Thoracic aorta (tissue), 2 donors: ENCODE measurements at places on chromosomes 4 and X.

DNA sequence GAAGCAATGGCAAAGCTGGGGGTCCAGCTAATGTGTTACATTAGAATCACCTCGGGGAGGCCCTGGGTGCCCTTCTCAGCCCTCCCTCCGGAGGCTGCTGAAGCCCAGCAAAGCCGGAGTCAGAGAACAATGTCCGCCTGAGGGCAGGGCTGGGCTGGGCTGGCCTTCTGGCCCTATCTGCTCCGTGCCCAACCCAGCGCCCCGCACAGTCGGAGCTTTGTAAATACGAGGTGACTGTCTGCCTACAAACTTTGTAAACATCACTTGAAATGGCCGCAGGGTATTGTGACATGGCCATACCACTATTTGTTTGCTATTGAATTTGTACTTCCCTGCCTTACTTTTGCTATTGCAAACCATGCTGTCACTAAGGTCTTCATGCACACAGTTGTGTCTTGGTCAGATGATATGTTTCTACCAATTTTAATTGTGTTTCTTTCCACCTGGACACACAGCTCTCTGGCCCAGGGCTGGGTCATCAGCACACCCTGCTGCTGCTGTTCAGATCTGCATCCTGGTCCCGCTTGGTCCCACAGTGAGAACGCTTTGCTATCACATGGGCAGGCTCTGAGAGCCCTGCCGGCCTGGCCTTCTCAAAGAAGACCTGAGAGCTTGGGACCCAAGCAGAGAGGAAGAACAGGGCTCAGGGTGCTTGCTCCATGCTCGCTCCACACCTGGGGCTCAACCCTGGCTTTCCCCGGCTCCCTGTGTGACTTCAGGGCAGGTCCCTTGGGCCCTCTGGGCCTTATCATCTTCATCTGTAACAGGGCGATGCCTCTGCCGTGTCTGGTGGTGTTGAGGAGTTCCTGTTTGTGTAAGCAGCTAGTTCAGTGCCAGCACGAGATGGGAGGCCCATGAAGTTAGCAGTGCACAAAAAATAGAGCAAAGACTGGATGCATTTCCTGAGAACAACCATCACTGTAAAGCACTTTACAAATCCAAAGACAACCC is 2.3 kb downstream of the S100P start:
- no peak for DNase-seq

GRCh38 chr4:62940229-62940628 is 1469.0 kb downstream of the TECRL start:
- DNase-seq = no peak

- DNase-seq = no peak
Observed at GRCh38 chr4:39255266-39255665, 72.9 kb downstream of the WDR19 start.

GRCh38 chrX:150574559-150575418 is 6.4 kb downstream of the MTM1 start:
- no peak for DNase-seq

- DNase-seq = no peak
Observed at GRCh38 chr4:123930996-123931395, 534.4 kb downstream of the SPRY1 start.

DNA sequence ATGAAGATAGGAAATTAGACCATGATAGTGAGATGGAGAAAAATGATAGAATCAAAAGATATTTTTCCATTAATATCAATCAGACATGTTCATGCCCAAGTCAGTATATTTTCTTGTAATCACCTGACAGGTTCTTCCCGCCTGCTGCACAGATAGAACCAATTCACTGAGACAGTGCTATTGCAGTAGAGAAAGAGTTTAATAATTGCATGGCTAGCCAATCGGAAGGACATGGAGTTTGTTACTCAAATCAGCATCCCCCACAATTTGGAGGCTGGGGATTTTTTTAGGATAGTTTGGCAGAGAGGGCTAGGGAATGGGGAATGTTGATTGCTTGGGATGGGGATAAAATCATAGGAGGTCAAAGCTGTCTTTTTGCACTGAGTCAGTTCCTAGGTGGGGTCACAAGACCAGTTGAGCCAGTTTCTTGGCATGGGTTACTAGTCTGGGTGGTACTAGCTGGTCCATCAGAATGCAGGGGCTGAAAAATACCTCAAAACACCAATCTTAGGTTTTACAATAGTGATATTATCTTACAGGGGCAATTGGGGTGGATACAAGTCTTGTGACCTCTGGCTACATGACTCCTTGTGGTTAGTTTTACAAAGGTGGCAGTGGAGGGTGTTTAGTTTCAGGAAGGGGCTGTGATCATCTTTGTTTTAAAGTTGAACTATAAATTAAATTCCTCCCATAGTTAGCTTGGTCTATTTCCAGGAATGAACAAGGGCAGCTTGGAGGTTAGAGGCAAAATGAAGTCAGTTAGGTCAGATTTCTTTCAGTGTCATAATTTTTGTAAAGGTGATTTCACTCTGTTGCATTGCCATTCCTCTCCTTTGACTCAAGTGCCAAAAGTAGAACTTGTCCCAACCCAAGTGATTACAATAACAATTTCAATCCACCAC is 100.3 kb upstream of the PDE5A start:
- DNase-seq = no peak

GRCh38 chrX:134026565-134027311 is 41.3 kb upstream of the GPC3 start:
- DNase-seq = no peak

DNA sequence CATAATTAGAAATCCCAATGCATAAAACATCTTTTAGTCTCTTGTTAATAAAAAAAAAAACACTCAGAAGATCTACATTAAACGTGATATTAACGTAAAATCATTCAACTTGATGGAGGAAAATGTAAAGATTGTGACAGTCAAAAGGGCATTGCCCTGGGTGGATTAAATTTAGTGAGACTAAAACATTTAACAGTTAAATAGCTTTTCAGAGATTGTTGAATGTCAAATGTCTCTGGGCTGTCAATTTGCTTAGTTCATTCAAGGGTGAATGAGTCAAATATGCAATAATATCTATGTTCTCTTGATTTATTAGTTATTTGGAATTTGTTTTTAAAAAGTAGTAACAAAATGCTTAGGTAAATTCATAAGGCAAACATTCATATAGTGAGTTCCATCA is 836.6 kb upstream of the PCDH10 start:
- no peak for DNase-seq

GRCh38 chrX:36334572-36334971 is 415.0 kb downstream of the CFAP47 start:
- DNase-seq = no peak

DNA sequence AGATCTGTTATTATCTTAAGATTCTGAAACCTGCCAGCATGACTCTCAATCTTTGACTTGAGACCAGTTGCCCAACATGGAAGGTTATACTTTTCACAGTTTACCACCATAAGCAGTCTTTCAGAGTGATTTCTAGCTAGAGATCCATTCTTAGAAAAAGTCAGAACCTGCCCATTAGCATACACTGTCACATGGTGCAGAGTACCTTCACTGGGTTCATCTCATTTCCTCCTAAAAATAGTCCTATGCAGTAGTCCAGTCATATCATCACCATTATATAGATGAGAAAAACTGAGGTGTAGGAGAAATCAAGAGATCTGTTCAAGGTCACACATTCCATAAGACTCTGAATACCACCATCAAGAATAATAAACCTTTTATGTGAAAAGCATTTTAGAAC is 153.6 kb downstream of the AR start:
- no peak for DNase-seq

DNA sequence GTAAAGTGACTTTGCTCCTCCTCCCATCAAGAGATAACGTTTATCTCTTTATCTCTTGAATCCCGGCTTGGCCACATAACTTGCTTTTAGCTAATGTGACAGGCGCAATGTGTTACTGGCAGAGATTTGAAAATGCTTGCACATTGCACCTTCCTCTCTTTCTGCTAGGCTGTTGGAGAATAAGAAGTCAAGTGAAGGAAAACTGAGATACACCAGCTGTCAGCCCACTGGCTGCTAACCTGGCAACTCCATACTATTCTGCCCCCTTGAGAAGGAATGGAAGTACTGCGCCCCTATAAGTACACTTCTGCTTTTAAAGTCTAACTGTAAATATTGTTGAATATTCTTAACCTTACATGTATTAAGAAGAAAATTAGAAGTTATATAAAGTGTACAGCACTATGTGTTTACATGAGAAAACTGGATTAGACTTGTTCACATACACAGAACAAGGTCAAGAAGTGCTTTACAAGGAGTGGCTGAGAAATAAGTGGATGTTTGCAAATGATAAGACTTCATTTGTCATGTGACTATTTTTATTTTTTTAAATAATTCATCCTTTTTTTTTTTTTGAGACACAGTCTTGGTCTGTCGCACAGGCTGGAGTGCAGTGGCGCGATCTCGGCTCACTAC is 424.5 kb upstream of the CTSO start:
- DNase-seq = no peak

GRCh38 chr4:184854673-184855072 is 28.9 kb upstream of the ACSL1 start:
- DNase-seq = no peak

DNA sequence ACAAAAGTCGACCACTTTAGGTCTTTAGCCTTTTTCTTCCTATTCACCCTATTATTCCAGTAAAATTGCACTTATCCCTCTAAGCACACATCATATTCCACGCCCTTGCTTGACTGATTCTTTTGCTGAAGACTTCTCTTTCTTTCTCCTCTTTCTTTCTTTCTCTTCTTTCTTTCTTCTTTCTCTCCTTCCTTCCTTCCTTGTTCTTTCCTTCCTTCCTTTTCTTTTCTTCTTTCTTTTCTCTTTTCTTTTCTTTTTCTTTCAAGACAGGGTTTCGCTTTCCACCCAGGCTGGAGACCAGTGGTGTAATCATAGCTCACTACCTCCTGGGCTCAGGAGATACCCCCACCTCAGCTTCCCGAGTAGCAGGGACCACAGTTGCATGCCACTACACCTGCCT is 61.9 kb downstream of the RASGEF1B start:
- DNase-seq = no peak

GRCh38 chr4:19596342-19596741 is 655.4 kb upstream of the SLIT2 start:
- DNase-seq = no peak

GRCh38 chr4:148124512-148124911 is 317.7 kb downstream of the NR3C2 start:
- DNase-seq = no peak

- DNase-seq = no peak
Observed at GRCh38 chr4:11480683-11481082, 52.0 kb upstream of the HS3ST1 start.

DNA sequence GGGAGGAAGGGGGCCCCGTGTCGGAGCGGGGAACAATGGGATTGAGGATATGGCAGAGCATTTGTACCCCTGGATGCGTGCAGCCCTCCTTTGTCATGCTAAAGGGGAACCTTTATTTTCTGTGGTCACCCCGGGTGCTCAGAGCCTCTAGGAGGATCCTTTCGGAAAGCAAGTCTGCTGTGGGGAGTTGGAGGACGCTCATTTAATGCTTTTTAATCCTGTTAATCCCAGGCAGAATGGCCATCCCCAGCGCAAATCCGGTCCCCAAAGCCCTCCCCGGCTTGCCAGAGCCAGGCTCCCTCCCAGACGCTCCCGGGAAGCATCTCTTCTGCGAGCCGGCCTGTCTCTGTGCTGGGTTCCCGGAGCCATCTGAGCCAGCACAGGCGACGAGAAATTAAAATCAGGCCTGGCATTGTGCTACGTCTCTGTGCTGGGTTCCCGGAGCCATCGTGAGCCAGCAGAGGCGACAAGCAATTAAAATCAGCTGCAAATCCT is 113.2 kb upstream of the PPP2R3B start:
- DNase-seq = no peak

GRCh38 chrX:9355739-9356138 is 109.1 kb upstream of the TBL1X start:
- DNase-seq = no peak

DNA sequence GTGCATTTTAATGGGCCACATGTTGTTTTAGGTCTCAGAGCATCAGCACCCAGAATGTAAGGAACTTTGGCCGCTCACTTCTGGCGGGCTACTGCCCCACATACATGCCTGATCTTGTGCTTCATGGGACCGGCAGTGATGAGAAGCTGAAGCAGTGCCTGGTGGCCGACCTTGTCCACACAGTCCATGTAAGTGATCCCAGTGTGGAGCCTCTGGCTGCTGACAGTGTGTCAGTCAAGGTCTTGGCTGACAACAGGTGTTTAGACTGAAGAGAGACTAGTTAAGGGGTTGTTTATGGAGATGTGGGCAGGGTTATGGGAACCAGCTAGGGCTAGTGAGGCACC is 101.4 kb downstream of the FNIP2 start:
- no peak for DNase-seq

GRCh38 chrX:134646691-134647090 is 11.6 kb downstream of the PLAC1 start:
- DNase-seq = no peak

- DNase-seq = no peak
Observed at GRCh38 chr4:154234576-154234975, 257.0 kb downstream of the DCHS2 start.

GRCh38 chrX:30982467-30982866 is 89.4 kb downstream of the FTHL17 start:
- DNase-seq = no peak

GRCh38 chr4:16745009-16745635 is 153.3 kb downstream of the LDB2 start:
- no peak for DNase-seq

- DNase-seq = no peak
Observed at GRCh38 chr4:186304866-186305505, 39.0 kb downstream of the F11 start.

- no peak for DNase-seq
Observed at GRCh38 chr4:143183513-143184216, 1.1 kb upstream of the USP38 start.

GRCh38 chrX:109714340-109714958 is 18.6 kb downstream of the ACSL4 start:
- DNase-seq = no peak

- DNase-seq = no peak
Observed at GRCh38 chrX:95427389-95427788, 1257.3 kb upstream of the DIAPH2 start.

GRCh38 chr4:138910914-138911336 is 104.7 kb upstream of the NOCT start:
- peak; percentile 25 for DNase-seq

GRCh38 chrX:120464411-120464810 is 4.7 kb downstream of the LAMP2 start:
- no peak for DNase-seq

DNA sequence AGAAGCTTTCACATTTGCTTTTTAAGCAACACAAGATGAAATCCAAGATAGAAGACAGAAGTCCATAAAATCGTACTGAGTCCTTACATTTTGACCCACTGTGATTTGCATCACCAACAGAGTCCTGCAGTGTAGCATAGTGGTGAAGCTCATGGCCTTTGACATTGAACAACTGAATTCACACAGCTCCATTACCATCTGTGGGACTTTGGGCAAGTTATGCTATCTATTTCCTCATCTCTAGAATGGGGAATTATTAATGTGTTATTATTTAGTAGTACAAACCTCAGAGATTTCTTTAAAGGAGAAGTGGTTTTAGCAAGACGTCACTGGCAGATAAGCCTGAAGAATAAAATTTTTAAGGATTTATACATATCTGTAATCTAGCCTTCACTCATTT is 10.7 kb downstream of the GPRIN3 start:
- DNase-seq = no peak

- DNase-seq = no peak
Observed at GRCh38 chr4:168509786-168510185, 12.9 kb downstream of the PALLD start.
